Hepatocyte (in vitro differentiated cells): ENCODE measurements at places on chromosomes 16 and 17. TPM values are rescaled to one million over a fixed set of nuclear protein-coding genes. Genes with fewer than 3 reads are reported as not detected.

The TBC1D26 gene
- total RNA-seq, result 0.40 and 1.7 TPM in 2 replicates

The LRRC37A gene
- total RNA-seq, result 1.4 and 1.9 TPM in 2 replicates

The TBC1D3G gene
- total RNA-seq, result not detected in 2 replicates

The ITGB3 gene
- 1.4 TPM in 2 replicates for total RNA-seq

The GCSH gene
- 44.3 and 53.6 TPM in 2 replicates for total RNA-seq

The RHBDL1 gene
- total RNA-seq, result 2.3 and 3.4 TPM in 2 replicates

The C16orf46 gene
- total RNA-seq, result 1.0 and 2.5 TPM in 2 replicates

The VEZF1 gene
- 56.0 and 57.3 TPM in 2 replicates for total RNA-seq

The MT1F gene
- total RNA-seq, result 3.1 and 7.1 TPM in 2 replicates

The AGRP gene
- total RNA-seq, result 1.9 TPM in 1 of 2 replicates, not detected in the other

The ARMC7 gene
- total RNA-seq, result 2.6 and 3.5 TPM in 2 replicates

The SCARF1 gene
- 0.93 and 1.2 TPM in 2 replicates for total RNA-seq

The FADS6 gene
- 4.0 and 4.2 TPM in 2 replicates for total RNA-seq

The TBX2 gene
- 17.9 and 19.6 TPM in 2 replicates for total RNA-seq

The OSGIN1 gene
- total RNA-seq, result 1.9 and 3.3 TPM in 2 replicates

The SCGB1C2 gene
- not detected in 2 replicates for total RNA-seq

The NOTUM gene
- total RNA-seq, result 1.0 and 1.8 TPM in 2 replicates

The PRSS22 gene
- 50.0 and 60.2 TPM in 2 replicates for total RNA-seq

The P2RX1 gene
- 0.20 and 0.50 TPM in 2 replicates for total RNA-seq

The PRAC1 gene
- total RNA-seq, result not detected in 2 replicates

The PRSS33 gene
- 0.20 TPM in 1 of 2 replicates, not detected in the other for total RNA-seq

The HS3ST6 gene
- not detected in 2 replicates for total RNA-seq

The CHTF18 gene
- total RNA-seq, result 5.1 and 9.7 TPM in 2 replicates

The SLC9A5 gene
- total RNA-seq, result 0.36 and 1.4 TPM in 2 replicates

The KRT26 gene
- total RNA-seq, result not detected in 2 replicates

The SLC38A7 gene
- total RNA-seq, result 22.3 and 36.7 TPM in 2 replicates

The MYADML2 gene
- not detected in 2 replicates for total RNA-seq

The SLX1B gene
- 27.9 and 32.7 TPM in 2 replicates for total RNA-seq

The CORO6 gene
- 0.83 and 1.5 TPM in 2 replicates for total RNA-seq

The TMEM114 gene
- not detected in 2 replicates for total RNA-seq

The ZNF174 gene
- 8.0 TPM in 2 replicates for total RNA-seq

The OR1F1 gene
- total RNA-seq, result not detected in 2 replicates

The KCNH4 gene
- 0.08 and 0.17 TPM in 2 replicates for total RNA-seq

The FN3K gene
- total RNA-seq, result 4.0 and 17.3 TPM in 2 replicates

The KRTAP4-4 gene
- not detected in 2 replicates for total RNA-seq

The ZFPM1 gene
- total RNA-seq, result 3.1 and 4.1 TPM in 2 replicates

The NHLRC4 gene
- 1.0 and 1.2 TPM in 2 replicates for total RNA-seq

The CD300LG gene
- not detected in 2 replicates for total RNA-seq

The SEPTIN12 gene
- not detected in 2 replicates for total RNA-seq
